HL-60 (cell line): ENCODE measurements at places on chromosomes 13 and 19.

DNA sequence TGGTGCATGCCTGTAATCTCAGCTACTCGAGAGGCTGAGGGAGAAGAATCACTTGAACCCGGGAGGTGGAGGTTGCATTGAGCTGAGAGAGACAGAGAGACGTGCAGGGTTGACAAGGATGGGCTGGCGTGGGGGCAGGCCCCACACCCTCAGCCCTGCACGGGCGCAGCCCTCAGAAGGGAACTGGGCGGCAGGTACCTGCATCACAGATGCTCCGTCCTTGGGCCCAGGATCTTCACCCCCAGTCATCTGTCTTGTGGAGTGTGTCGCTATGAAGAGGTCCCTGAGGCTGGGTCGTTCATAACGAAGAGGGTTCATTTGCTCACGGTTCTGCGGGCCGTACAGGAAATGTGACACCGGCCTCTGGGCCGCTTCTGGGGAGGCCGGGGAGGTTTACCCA is 20.3 kb downstream of the C2CD4C start:
- no peak for DNase-seq

- no peak for DNase-seq
These were observed 75.1 kb downstream of the URI1 start for GRCh38 chr19:30017172-30017571.

GRCh38 chr13:100484702-100485101 is 103.9 kb downstream of the GGACT start:
- DNase-seq: no peak

GRCh38 chr13:97384371-97384770 is 49.6 kb upstream of the RAP2A start:
- DNase-seq: peak; percentile 37

GRCh38 chr19:11814700-11815035 is 595 bp downstream of the ZNF440 start:
- DNase-seq: no peak

DNA sequence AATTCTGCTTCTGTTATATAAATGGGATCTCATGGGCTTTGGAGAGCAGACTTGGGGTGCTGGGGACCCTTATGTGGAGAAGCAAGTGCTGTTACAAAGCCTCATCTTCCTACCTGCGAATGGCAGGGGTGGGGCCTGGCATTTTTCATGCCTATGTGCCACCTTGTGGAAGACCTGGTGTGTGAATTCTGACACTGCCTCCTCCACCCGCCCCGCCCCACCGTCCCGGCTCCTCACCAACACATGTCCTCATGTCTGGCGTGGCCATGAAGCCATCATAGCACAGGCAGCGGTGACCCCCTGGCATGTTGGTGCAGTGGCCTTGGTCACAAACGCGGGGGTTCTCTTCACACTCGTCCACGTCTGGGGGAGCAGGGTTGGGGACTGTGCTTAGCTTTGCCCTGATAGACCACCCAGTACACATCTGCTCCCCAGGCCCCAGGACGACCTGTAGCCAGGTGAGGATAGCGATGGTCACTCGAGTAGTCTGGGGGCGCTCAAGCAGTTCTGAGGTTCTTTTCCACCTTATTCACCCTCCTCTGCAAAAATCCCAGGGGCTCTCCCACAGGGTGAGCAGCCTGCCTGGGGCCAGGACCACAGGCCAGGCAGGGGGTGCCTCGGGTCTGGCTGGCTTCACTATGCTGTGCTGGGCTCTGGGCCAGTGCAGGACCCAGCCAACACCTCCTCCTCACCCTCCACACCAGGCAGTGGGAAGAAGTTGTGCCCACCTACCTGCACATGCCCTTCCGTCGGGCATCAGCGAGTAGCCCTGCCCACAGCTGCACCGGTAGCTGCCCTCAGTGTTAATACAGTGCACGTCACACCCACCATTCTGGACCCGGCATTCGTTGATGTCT is 32.7 kb downstream of the FBN3 start:
- peak; percentile 7 for DNase-seq

DNA sequence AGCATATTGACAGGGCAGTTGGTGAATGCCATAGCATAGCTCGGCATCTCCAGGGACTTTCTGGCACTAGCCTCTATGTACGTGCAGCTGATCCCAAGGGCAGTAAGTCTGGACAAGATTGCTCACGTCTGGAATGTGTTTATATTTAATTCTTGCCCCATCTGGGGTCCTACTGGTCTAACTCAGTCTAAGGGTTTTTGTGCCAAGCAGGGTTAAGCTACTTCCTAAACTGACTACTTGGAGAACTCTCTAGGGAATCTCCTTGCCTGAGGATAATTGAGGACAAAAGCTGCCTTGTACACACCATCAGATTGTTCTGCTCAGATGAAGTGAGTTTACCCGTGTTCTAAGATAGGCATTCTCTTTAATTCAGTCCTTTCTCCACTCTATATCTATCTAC is 358.1 kb downstream of the MYO16 start:
- DNase-seq: no peak

- DNase-seq: no peak
These were observed 126.1 kb upstream of the KL start for GRCh38 chr13:32889986-32890565.

DNA sequence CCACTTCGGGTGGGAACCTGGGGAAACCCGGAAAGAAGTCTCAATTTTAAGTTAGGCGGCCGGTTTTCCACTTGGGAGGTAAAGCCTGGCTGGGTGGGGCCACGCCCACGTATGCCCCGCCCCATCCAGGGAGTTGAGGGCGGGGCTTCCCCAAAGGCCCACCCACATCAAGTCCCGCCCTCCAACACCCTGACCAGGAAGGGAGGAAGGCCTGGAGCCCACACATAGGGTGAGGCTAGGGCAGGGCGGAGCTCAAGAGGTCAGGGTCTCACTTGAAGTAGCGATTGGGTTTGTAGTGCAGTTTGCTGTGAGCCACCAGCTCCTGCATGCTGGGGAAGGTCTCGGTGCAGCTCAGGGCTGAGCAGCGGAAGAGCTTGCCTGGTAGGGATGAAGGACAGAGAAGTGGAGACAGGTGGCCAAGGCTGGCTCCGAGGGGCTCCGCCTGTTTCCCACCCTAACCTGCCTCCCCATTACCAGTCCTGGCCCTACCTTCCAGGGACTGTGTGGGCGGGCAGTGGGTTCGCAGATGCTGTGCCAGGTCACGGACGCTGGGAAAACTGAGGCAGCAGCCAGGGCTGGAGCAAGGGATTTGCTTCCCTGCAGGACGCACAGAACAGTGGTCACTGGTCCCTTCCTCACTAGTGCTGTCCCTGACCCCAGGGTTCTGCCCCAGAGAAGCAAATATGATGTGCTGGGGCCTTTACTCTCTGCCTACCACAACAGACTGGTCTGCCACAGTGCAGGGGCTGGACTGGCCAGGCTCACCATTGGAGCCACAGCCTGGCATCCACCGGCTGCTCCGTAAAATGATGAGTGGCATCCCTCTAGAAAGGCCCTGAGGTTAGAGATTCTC is 1.6 kb downstream of the ZNF414 start:
- DNase-seq: no peak

GRCh38 chr19:19262190-19263057 is 10.7 kb downstream of the TM6SF2 start:
- no peak for DNase-seq

DNA sequence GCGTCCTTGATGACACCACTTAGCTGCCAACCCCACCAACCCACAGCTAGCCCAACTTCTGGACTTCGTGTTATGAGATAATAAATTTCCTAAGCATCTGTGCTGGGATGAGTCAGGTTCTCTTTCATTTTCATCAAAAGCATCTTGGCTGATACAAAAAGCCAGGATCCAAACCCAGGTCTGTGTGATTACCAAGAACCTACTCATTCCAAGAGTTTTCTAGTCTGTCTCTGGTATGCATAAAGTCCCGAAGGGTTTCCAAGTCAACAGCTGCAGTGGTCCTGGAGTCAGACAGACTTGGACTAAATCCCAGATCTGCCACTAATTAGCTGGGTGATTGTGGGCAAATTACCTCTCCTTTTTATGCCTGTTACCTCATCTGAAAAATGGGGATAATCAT is 55.5 kb upstream of the SERP2 start:
- no peak for DNase-seq

DNA sequence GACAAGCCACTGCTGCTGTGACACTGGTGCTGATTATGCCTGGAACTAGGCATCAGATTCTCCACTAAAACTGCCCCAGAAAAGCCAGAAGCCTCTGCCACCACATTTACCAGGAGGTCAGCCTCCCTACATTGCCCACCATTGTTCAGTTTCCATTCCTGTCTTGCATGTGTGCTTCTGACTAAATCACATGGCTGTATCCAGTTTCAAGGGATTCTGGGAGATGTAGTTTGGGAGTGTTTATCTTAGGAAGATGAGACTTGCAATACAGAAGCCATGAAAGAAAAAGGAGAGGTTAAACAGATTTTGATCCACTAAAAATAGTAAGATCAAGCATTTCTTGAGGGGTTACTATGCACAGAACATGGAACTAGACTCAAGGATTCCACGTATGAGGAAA is 40.7 kb upstream of the SERPINE3 start:
- DNase-seq: no peak

DNA sequence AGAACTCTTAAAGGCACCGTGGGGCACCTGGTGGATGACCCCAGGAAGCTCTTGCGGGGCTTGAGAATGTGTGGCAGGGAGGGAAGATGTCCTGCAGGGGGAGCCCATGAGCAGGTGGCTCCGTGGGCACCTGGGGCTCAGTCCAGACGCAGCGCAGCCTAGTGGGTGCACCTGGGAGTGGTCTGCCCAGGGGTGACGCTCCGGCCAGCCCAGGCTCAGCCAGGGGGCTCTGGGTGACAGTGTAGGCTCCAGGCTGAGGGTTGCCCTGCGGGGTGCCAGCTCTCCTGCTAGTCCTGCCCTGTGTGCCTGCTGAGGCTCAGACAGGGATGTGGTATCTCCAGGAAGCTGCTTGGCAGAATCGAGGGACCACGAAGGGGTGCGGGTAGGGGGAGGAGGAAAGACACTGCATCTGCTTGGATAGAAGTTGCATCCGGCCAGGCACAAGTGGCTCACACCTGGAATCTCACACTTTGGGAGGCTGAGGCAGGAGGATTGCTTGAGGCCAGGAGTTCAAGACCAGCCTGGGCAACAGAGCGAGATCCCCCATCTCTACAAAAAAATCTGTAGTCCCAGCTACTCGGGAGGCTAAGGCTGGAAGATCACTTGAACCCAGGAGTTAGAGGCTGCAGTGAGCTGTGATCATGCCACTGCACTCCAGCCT is 15.0 kb upstream of the PGLS start:
- DNase-seq: peak; percentile 84

- peak; percentile 62 for DNase-seq
These were observed 64.2 kb downstream of the LNX2 start for GRCh38 chr13:27556109-27556508.

- DNase-seq: no peak
These were observed 31.3 kb downstream of the SIPA1L3 start for GRCh38 chr19:37938353-37938752.

DNA sequence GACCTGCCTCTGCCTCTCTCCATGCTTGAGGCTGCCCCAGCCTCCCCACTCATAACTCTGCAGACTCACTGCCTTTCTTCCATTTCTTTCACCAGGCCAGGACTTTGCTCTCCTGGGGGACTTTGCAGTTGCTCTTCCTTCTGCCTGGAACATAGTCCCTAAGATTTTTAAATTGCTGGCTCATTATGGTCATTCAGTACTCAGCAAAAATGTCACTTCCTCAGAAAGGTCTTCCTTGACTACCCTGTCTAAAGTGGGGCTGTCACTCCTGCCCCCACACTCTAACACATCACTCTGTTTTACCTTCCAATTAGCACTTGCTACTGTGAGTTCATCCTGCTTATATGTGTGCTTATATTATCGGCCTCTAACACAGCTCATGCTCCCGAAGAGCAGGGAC is 618.2 kb downstream of the UQCRFS1 start:
- DNase-seq: no peak

DNA sequence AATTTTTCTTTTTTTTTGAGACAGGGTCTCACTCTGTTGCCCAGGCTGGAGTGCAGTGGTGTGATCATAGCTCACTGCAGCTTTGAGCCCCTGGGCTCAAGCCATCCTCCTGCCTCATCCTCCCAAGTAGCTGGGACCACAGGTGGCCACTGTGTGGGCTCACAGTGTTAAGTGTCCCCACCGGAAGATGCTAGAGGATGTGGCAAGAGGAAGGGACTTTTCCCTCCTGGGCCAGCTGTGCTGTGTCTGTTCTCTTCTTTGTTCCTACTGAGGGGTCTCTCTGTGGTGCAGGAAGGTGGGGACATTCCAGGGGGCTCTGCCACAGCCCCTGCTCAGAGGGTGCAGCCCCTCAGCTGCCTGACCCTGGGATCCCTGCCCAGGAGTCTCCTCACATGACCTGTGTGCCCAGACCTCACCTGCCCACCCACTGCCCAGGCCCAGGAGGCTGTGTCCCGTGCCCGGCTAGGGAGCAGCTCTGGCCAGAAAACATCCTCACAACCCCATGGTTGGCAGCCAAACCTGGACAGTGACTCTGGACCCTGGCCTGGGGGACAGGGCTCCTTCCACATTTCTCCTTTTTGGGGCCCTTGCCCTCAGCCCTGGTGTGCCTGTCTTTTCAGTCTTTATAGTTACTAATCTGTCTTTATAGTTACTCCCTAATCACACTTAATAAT is 14.4 kb upstream of the ANKRD10 start:
- DNase-seq: no peak

GRCh38 chr13:31477961-31478360 is 261.4 kb upstream of the RXFP2 start:
- no peak for DNase-seq

DNA sequence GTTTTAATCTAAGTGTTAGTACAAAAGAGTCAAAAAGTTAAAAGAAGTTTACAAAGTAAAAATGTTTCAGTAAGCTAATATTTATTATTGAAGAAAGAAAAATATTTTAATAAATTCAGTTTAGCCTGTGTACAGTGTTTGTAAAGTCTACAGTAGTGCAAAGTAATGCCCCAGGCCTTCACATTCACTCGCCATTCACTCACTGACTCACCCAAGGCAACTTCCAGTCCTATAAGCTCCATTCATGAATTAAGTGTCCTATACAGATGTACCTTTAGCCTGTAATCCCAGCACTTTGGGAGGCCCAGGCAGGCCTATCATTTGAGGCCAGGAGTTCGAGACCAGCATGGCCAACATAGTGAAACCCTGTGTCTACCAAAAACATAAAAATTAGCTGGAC is 24.1 kb upstream of the AKAP11 start:
- DNase-seq: no peak

DNA sequence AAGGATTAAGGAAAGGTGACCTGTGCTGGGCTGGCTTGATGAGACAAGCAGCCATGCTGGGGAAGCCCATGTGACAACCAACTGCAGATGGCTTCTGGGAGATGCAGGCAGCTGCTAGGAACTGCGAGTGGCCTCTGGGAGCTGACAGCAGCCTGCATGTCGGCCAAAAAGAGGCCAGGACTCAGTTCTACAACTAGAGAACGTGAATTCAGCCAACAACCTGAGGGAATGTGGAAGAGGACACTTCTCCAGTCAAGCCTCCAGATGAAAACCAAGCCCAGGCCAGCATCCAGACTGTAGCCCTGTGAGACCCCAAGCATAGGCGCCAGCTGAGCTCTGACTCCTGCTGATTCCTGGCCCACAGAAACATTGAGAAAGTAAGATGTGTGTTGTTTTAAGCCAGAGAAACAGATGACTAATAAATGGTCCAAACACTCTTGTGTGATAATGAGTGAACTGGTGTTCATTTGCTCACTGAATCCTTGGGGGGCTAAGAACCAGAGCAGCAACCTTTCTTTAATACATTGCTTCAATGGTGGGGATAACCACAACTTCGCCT is 45.0 kb downstream of the SLC7A1 start:
- DNase-seq: no peak
